ENCODE measurements at places on chromosomes 7 and 10.

- no peak for DNase-seq
These were observed 40.0 kb downstream of the FANK1 start for GRCh38 chr10:125936331-125936730.

GRCh38 chr10:33165911-33166310 lies 168.6 kb downstream of the NRP1 start:
- DNase-seq = no peak

- DNase-seq = no peak
These were observed 507.9 kb downstream of the RPS24 start for GRCh38 chr10:78541481-78542140.

DNA sequence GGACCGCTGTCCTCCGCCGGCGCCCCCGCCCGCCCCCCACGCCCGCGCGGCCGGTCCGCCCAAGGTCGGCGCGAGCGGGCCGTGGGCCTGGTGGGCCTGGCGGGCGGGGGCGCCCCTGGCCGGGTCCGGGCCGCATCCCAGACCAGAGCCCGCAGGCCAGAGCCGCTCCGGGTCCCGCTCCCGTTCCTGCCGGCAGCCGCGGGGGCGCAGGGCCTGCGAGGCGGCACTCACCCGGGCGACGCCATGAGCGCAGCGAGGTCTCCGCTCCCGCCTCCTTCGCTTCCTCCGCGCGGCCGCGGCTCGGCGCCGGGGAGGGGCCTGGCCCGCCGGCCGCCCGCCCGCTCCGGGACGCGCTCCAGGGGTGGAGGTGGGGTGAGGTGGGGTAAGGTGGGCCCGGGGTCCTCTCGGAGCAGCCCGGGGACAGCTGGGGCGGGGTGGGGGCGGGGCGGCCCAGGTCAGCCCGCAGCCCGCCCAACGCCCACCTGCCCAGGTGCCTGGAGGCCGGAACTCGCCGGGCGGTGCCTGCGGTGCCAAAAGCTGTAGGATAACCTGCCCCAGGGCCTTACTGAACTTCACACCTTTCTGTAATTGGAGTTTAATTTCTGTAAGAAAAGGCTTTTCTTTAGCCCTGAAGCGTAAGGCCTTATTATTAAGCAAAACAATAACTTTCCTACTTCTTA lies at the start of gene URGCP:
TSS of gene URGCP (minus strand) at position 266 of the 680 bp plus-strand sequence. CDS start at position 245, 21 bp downstream.
- peak; percentile 80 for DNase-seq

DNA sequence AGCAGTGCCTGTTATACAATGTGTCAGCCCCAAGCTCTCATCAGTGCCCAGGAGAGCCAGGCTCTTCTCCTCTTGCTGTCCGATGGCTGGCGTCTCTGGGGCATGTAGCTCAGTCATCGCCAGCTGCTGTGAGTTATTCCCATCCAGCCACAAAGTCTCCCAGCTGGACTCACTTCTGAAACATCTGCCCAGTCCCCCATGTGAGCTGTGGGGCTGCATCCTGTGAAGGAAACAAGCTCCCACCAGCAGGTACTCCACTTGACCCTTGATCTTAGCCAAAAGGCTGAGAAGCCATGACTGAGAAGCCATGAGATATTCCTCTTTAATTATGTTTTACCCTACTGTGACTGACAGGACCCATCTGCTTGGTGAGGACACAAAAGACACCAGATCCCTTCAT lies 212.7 kb upstream of the IGFBP3 start:
- no peak for DNase-seq

GRCh38 chr7:17181482-17181881 lies 117.0 kb upstream of the AHR start:
- DNase-seq = no peak

DNA sequence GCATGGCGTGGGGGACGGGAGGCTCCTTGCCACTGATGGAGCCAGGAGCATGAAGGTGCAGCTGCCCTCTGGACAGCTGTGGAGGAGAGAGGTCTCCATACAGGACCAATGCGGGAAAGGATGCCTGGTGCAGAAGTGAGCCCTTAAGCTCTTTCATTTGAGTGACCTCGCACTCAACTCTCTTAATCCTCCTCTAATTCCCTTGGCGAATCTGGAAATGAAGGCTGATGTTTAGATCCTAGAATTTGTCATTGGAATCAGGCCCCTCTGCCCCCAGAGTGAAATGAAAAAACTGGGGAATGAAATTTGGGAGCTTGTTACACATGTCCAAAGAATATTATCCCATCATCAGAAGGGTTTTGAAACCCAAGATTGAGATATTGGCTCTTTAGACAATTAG lies 639.5 kb downstream of the LRMDA start:
- DNase-seq = no peak

DNA sequence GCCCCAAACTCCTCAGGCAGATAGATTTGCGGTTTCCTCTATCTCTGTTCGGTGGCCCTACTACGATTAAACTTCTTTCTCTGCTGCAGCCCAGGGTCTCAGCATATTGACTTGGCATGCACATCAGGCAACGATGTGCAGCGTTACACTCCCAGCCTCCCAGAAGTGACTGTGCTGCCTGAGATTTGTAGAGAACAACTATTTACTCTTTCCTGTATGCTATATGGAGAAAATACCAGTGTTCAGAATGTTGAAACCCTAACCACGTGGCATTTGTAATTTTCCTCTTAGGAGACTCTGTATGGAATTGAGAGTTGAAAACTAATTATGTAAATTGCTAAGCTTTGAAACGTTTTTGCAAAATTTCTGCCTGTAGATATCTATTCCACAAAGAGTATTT lies 50.9 kb downstream of the GNAI1 start:
- DNase-seq = no peak
